ENCODE measurements at places on chromosomes 6 and 20.

DNA sequence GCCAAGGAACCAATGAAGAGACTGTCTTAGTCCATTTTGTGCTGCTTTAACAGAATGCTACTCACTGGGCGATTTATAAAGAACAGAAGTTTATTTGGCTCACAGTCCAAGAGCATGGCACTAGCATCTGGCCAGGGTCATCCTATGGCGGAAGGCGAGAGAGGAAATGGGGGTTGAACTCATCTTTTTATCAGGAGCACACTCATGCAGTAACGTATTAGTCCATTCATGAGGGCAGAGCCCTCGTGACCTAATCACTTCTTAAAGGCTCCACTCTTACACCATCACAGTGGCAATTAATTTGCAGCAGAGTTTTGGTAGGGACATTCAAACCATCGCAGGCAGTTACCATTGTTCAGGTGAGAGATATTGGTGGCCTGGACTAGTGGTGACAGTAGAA, 8.5 kb downstream of the ARFGEF2 start:
- DNase-seq = no peak

- DNase-seq = no peak
These were observed 1.3 kb upstream of the CNR1 start for GRCh38 chr6:88167352-88167937.

DNA sequence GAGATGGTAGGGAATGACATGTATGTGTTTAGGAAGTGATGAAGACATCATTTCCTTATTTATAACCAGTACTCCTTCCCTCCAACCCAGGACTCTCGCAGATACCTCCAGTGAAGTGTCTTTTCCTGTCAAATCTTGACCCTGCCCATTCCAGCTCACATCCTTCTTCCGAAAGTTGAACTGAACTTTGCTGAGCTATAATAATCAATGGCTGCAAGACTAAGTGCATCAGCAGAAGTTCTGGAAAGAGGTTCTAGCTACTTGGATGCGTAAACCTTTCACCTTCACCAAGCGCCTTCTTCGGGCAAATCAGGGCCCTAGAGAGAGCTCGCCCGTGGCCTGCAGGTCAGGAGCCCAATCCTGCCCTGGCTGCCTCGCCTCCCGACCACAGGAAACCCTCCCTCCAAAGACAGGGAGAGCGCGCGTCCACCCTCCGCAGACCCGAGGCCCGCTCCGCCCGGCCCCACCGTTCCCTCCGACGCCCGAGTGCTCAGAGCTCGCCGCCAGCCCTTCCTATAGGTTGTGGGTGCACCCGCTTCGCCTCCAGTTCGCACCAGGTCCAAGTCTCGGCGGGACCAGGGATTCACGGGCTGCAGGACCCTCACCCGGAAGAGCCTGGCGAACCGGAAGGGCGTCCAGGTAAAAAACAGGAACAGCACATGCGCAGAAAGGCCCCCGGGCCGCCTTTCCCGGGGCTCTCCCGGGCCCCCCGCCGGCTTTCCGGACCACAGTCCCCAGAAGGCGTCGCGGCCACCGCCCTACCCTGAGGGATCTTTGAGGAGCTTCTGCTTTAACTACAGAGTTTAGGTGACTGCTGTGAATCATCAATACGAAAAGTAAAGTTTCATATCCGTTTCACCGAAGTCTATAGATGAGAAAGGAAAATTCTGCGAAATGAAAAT, at the start of gene ZNF334:
ZNF334 (minus strand) TSS at position 617 of the 902 bp plus-strand sequence. CDS start 1,457 bp downstream, outside the sequence.
- peak; percentile 23 for DNase-seq

GRCh38 chr6:138498629-138499302, 528 bp downstream of the NHSL1 start:
- DNase-seq = no peak

- no peak for DNase-seq
These were observed 24.9 kb downstream of the KPNA5 start for GRCh38 chr6:116705917-116706316.

- no peak for DNase-seq
These were observed 838 bp downstream of the TNFAIP3 start for GRCh38 chr6:137867685-137868509.

DNA sequence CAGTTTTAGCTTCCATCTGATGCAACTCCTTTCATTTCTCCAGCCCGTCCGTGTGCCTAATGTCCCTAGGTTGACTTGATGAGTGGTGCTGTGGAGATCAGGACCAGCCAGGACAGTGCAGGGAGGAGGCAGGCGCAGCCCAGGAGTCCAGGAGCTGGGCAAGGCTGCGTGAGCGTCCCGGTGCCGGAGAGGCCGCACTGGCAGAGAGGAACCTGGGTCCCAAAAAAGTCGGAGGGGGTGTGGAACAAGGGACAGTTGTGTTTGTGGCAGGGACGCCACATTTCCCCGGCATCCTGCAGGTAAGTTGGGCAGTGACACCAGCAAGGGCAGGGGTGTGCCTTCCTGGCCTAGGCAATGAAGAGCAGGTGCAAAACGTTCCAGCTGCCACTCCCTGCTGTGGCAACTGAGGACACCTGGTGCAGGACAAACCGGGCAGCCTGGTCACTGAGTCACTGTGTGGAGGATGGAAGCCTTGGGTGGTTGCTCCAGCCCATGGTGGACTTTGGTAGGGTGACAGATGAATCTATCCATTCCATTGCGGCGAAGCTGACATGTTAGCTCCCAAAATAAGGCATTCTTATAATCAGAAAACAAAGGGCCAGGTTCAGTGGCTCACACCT, 53.2 kb downstream of the RAMACL start:
- DNase-seq = no peak

DNA sequence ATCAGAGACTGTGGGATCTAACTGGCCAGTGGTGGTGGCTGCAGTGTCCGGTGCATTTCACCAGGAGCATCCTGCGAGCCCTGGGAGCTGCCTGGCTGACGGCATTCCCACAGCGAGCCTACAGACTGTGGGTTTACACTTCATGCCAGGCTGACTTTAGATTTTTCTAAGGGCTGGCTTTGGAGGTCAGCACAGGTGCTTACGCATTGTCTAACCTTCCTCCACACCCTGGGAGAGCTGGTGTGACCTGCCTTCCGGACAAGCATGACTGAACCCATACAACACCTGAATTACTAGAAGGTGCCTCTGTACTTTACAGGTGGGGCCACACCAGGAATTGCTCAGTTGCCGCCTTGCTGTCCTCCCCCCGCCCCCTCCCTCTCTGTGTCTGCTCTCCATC, 96.2 kb downstream of the RREB1 start:
- DNase-seq = no peak

DNA sequence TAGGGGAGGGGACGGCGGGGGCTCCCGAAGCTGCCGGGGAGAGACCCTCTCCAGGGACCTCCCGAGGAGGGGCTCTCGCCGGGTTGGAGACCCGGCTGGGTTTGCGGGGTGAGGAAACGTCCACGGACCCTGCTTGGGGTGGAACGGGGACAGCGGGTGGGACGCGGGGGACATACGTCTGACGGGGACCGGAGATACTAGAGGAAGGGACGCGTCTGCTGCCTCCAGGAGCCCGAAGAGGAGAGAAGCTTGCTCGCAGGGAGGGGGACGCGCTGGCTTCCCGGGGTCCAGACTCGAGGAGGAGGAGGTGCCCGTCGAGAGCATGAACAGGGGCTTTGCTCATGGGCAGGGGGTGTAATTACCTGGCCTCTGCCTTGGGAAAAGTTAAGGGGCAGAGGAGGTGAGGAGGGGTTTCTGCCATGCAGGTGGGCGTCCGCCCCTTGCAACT, 593 bp downstream of the DNMT3B start:
- no peak for DNase-seq

DNA sequence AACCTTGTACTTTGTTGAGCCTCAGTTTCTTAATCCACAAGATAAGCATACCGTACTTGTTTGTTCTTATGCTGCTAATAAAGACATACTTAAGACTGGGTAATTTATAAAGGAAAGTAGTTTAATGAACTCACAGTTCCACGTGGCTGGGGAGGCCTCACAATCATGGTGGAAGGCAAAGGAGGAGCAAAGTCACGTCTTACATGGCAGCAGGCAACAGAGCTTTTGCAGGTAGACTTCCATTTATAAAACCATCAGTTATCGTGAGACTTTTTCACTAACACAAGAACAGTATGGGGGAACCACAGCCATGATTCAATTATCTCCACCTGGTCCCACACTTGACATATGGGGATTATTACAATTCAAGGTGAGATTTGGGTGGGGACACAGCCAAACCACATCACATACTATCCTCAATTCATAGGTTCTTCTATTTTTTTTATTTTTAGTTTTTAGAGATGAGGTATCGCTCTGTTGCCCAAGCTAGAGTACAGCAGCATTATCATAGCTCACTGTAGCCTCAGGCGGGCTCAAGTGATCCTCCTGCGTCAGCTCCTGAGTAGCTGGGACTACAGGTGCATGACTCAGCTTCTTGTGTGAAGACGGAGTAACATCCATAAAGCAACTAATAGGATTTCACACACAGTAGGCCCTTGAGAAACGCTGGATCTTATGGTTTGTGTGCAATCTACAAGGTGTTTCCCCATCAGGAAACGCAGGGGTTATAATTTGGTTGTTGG, 76.7 kb upstream of the IYD start:
- DNase-seq = no peak

- no peak for DNase-seq
These were observed 126.0 kb downstream of the MTHFD1L start for GRCh38 chr6:150991487-150991886.

- peak; percentile 28 for DNase-seq
These were observed 17.5 kb downstream of the C20orf173 start for GRCh38 chr20:35511814-35512420.

DNA sequence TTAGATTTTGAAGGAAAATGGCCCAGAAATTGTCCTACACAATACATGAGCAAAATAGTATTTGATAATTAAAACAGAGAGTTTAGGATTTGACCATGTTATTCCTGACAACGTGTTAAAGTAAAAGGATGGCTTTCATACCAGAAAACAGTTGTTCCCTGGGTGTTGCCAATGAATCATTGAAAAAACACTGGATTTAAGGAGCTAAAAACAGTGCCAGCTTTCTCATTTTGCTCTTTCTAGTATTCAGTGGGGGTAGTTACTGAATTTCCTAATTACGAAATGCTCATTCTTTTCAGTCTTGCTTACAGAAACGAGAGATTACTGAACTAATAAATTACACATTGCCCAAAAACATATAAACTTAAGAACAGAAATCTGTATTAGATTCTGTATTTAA, 26.6 kb upstream of the SNAP91 start:
- no peak for DNase-seq

DNA sequence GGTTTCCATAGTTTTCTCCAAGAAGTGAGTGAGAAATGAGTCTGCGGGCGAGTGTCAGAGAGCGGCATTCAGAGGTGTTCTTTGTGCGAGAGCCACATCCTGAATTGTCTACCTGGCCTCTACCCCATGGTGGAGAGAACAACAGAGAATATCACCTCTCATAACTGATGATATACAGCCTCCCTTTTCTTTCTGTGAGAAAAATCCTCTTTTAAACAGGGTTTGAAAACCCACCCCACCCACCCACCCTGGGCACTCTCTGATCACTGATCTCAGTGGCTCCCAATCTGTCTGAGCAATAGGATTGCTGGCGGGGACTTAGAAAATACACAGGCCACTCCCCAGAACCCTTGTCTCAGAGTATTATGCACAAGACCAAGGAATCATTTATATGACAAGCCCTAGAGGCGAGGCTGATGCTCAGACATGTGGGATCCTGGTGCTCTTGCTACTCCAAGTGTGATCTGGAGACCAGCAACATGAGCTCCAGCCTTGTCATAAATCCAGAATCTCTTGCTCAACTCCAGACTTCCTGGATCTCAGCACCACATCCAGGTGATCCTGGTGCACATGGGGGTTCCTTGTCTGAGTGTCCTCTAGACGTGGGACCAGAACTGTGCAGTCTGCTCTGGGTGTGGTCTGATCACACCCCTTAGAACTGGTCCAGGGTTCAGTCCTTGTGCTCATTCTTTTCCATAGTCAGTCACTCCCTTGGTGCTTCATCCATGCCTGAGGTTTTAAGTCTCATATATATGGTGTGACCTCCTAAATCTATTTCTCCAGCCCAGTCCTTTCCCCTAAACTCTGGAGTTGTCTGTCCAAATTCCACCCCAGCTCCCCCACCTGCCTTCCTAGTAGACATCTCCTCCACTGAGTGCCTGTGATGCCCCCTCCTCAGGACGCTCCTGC, 5.3 kb downstream of the HLA-B start:
- no peak for DNase-seq

DNA sequence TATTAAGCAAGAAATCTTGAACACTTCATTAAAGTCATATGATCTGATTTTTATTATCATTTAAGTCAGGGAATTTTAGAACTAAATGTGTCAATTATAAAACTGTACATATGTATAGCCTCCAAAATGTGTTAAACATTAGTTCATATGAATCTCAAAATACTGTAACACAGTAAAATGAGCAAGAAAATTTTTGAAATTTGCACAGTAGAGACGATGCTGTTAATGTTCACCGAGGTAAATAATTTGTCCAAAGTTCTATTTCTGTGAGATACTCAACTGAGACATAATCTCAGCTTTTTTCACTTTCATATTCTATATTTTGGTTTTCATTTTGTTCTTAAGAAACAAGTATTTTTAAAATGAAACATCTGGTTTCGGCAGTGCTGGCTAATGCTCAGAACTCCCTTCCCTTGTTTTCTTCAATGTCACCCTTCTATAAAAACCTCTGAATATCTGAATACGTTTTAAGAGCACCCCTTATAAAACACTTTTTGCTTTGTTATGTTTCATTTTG, 353.1 kb downstream of the LAMA2 start:
- DNase-seq = no peak

GRCh38 chr6:158850807-158851115, 31.6 kb upstream of the EZR start:
- DNase-seq = no peak

DNA sequence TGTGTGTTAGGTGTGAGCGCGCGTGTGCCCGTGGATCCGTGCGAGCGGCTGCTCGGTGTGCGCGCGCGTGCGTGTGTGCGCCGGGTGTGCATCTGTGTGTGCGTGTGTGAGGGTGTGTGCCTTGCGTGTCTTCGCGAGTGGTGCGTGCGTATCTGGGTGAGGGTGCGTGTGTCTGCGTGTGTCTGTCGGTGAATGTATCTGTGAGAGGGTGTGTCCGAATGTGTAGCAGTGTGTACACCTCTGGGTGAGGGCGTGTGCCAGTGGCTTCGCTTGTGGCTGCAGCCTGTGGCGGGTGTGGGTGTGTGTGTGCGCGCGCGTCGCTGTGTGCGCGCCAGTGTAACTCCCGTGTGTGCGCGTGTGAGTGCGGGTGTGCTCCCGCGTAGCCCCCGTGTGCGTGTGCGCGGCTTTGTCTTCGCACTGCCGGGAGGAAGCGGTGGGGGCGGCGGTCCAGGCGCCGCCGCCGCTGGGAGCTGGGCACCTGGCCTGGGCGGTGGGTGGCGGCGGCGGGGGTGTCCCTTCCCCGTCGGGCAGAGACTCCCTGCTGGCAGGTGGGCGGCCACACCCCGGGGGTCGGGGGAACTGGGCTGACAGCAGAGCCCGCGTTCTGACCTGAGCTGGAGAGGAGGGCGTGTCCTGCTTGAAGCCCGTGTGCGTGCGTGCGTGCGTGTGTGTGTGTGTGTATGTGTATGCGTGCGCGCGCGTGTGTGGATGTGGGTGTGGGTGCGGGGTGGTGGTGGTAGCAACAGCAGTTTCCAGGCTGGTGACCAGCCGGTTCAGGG, 61.3 kb upstream of the EPB41L1 start:
- DNase-seq = no peak

GRCh38 chr6:34587325-34587724, 31.2 kb upstream of the SPDEF start:
- DNase-seq = no peak

Data from foreskin melanocyte (primary cell).